ENCODE measurements at places on chromosomes 2 and 18. TPM values are rescaled to one million over a fixed set of nuclear protein-coding genes. Genes with fewer than 3 reads are reported as not detected.

DNA sequence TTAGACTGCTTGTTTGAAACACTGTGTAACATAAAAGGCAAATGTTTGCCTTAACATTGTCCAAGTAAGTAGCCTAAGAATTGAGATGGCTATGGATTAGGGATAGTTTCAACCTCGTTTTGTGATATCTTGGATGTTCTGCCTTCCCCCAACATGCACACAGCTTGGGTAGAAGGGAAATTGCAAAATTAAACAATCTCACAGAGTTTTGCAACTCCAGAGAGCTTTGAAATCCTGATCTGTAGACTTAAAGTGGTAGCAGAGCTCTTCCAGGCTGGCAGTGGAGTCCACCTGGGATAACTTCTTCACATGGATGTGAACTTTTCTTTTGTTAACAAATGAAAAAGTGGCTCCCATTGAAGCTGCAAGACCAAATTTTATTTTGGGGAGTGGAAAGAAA lies 59.6 kb downstream of the CHRNA1 start:
- no peak for DNase-seq

Gene GNLY
- not detected for total RNA-seq

Gene C2orf68
- 22.8 TPM for total RNA-seq

DNA sequence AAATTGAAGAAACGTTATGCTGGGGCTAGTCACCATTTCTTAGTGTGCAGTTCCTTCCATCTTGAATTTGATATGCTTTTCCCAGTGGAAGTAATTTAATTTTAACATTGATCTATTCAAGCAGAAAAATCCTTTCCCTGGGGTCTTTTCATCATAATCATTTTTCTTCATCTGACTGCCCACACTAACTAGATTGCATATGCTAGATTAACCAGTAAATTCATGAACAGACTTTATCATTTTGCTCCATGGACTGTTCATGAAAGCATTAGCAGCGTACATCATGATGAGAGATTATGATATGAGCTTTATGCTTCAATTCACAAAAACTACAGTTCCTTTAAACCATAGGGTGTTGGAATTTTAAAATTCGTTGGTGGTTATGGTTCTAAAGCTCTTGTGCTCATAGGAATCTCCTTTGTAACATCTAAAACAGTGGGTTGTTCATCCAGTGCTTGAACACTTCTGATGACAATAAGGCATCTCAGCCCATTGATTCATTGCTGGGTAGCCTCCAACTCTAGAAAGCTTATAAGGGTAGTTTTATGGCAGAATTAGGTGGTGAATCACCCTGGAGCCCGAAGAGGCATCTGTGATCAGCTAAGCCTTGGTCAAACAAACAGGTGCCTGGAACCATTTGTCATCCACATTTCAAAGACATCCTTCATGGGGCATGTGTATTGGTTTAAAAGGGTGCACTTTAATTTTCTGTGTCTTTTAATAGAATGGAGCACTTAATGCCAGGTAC lies 77.2 kb upstream of the NDUFV2 start:
- DNase-seq: no peak

Measured in frontal cortex (tissue), 4 donors.